ENCODE measurements at places on chromosomes 12 and 14. TPM values are rescaled to one million over a fixed set of nuclear protein-coding genes. Genes with fewer than 3 reads are reported as not detected.

STAT2 gene
- total RNA-seq = 33.0 TPM

TMEM260 gene
- total RNA-seq = 4.7 TPM

KLRC2 gene
- total RNA-seq = not detected

PARPBP gene
- 12.8 TPM for total RNA-seq

TCTN2 gene
- 8.7 TPM for total RNA-seq

C12orf50 gene
- not detected for total RNA-seq

SVOP gene
- total RNA-seq = not detected

PRICKLE1 gene
- total RNA-seq = 21.6 TPM

MAP3K9 gene
- total RNA-seq = 6.5 TPM

NXPH4 gene
- total RNA-seq = 5.1 TPM

RPS6KA5 gene
- total RNA-seq = 9.0 TPM

PMEL gene
- 1.0 TPM for total RNA-seq

OTX2 gene
- not detected for total RNA-seq

TAS2R14 gene
- 2.2 TPM for total RNA-seq

GARIN6 gene
- not detected for total RNA-seq

OR10A7 gene
- total RNA-seq = not detected

DCP1B gene
- total RNA-seq = 5.4 TPM

PCED1B gene
- total RNA-seq = 3.4 TPM

LPAR5 gene
- total RNA-seq = 0.40 TPM

RASSF3 gene
- total RNA-seq = 12.4 TPM
